ENCODE measurements at places on chromosomes 7 and 10.

DNA sequence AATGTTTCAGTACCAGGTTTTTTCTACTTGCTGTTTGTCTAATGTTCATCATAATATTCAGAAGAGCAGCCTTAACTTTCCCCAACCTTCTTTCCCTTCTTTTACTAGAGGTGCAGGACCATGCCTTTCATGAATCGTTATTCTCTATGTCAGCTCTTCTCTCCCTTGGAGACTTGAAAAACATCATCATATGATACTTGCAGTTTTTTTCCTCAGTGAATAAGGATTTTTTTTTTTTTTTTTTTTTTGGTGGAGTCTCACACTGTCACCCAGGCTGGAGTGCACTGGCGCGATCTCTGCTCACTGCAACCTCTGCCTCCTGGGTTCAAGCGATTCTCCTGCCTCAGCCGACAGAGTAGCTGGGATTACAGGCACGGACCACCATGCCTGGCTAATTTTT, 30.1 kb downstream of the SMNDC1 start:
- no peak for DNase-seq

- no peak for DNase-seq
Observed at GRCh38 chr10:58281092-58281752, 12.3 kb downstream of the CISD1 start.

DNA sequence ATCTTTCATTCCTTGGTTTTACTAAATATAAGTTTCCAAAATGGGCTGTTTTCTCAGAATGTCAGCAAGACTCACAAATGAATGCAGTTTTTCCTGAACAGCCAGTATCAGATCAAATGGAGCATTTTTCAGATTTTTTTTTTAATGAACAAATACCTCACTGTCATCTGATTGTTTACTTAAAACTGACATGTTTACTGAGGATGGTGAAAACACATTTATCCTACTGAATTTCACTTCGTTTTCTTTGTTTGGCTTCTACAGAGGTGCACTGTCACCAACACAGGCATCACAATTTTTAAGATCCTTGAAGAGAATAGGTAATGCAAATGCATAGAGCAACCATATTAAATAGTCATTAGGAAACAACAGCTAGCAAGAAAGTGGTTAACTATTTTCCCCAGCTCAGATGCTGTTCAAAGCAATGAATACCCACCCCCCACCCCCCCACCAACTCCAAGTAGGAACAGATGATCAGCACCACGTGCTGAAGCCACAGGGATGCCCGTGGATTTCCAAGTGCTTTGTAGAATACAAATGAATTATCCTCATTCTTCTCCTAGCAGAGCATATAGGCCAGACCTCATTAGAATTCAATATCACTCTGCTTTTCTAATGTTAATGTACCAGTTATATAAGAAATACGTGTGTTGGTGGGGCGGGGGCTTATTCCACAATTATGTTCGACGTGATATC, 205.9 kb downstream of the SKAP2 start:
- no peak for DNase-seq

DNA sequence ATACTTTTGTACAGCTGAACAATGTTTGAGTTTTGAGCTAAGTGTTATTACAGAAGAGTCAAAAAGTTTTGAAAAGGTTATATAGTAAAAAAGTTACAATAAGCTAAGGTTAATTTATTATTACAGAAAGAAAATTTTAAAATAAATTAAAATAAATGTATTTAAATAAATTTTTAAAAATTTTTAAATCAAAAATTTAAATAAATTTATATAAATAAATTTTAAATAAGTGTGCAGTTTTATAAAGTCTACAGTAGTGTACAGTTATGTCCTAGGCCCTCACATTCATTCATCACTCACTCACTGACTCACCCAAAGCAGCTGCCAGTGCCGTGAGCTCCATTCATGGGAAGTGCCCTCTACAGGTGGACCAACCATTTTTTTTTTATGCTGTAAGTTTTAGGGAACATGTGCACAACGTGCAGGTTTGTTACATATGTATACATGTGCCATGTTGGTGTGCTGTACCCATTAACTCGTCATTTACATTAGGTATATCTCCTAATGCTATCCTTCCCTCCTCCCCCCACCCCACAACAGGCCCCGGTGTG, 462.9 kb upstream of the ZMIZ1 start:
- no peak for DNase-seq

DNA sequence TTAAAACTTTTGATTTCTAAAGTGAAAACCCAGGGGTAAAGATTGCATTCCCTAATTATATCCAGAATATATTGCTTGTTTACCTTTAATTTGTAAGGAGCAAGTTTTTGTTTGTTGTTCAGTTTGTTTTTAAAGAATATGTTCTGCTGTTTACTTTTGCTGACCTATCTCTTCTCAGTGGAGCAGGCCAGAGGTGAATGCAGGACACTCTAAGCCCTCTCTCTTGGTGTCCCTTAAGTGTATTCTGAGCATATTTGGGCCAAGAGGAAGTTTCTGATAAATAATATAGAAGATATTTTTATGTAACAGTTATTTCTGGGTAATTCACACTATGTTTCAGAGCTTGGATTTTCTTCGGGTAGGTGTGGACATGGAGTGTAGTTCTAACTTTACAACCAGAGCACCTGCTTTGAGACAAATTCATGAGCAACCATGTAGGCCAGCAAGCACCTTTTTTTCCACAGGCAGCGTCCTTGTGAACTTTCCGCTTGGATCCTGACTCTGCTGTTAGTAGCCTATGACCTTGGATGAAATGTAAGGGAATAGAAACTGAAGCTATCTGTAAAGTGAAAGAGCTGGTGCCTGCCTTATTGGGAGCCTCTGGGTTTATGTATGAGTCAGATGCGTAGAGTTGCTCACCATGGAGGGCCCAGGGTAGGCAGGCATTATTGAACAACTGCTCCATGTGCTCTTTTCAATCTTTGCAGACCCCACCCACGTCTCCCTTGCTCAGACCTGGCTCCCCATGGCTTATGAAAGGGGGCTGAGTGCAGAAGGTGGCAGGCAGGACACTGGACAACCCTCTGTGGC, 16.1 kb downstream of the OGDH start:
- DNase-seq = no peak

DNA sequence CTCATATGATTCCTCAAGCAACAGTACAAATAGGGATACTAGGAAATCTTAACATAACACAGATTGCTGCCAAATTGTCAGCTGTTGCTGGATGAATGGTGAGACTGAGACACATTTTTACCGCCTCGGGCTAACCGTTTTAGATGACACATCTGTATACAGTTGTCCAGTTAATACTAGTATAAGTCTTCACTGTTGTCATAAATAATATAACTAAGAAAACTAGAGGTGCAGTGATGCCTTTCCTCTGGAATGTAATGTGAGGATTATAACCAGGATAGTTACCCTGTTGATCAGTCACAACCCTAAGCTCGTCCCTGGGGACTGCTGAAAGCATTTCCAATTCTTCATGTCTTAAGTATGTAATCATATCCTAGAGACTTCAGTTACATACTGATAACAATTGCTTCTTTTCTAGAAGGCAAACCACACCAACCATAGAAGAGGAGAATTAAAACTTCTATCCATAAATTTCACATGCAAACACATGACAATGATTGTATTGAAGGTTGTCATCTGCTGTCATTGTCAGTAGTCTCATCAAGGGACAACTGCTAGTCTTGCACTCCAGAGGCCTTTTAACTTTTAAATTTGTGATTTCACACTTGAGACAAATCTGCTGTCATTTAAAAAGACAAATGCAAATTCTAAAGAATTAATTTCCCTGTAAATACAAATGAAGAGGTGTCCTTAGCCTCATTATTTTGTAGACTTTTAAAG, 100.4 kb upstream of the SEMA3D start:
- no peak for DNase-seq

GRCh38 chr10:8283166-8283905, 228.8 kb downstream of the GATA3 start:
- no peak for DNase-seq

DNA sequence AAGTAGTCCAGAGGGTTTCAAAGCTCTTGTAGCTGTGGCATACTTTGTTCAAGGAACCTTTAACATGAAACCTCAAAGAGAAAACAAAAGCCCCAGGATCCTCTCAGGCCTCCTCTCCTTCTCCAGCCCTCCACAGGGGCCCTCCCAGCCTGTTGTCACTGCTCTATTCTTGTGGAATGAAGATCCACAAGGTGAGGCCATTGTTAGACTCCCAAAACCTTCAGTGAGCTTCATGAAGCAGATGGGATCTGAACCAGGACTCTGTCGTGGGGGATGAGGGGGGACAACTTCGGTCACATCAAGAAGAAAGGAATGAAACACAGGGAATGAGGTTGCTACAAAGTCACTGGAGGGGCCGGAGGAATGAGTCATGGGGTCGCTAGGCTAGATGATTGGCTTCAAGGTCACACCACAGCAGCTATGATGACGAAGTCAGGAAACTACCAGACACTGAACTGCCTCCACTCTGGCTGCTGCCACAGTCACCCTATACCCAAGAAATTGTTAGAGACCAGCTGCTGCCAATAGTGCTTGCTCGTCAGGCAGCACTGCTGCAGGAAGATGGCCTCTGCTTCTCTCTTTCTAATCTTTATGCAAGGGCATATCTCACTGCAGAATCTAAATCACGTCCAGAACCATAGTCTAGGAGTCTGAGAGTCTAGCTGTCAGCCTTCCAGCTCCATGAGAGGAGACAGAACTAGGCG, 208.8 kb downstream of the HIBADH start:
- DNase-seq = no peak

DNA sequence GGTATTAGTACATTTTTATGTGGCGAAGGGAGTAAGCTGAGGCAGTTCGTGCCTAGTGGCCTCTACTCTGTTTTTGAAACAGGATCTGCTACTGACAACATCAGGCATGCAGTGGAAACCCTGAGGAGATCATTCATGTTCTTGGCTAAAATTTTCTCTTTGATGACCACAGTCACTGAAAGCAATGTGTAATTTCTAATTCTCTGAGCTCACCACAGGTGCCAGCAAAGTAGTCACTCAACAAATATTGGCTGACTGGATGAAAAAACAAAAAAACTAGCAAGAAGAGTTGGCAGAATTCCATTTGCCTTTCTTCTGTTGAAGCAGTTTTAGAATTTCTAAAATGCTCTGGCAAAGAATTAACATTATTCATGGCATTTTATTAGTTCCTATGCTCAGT, 176.5 kb upstream of the KCTD7 start:
- DNase-seq = no peak

DNA sequence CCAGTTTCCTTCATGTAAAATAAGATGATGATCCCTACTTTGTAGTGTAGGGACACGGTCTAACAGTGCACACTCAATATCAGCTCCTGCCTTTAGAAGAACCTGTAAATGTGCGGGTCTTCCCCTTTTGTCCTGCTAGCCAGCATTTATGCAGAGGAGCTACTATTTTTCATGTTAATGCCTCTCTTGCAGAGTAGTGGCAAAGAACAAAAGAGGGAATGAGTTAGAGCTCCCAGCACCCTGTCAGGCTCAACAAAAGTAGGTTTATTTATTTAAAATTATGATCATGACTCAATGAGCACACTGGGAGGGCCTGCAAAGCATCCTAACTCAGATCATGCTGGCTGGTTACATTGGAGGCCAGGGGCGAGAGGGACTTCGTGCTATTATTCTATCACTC, 414.5 kb upstream of the COBL start:
- DNase-seq = no peak

GRCh38 chr7:2876031-2876731, 32.1 kb upstream of the GNA12 start:
- no peak for DNase-seq

DNA sequence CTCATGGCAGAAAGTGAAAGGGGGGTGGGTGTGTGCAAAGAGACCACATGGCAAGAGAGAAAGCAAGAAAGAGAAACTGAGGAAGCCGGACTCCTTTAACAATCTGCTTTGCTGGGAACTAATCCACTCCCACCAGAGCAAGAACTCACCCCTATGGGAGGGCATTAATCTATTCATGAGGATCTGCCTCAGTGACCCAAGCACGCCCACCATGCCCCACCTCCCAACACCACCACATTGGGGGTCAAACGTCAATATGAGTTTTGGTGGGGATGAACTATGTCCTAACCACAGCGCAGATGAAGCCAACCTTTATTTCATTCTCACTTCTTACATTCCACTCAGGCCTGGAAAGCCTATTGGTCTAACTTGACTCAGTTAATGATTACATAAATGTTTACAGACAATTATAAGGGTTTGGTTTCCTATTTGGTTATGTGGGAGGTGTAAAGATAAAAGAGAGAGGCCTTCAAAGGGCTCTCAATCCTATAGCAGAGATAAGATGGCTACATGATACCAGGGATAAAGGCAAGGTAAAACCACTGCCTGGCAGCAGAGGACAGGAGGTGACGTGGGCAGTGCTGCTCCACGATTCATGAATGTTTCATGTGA, 601.8 kb downstream of the PARD3 start:
- DNase-seq = no peak

DNA sequence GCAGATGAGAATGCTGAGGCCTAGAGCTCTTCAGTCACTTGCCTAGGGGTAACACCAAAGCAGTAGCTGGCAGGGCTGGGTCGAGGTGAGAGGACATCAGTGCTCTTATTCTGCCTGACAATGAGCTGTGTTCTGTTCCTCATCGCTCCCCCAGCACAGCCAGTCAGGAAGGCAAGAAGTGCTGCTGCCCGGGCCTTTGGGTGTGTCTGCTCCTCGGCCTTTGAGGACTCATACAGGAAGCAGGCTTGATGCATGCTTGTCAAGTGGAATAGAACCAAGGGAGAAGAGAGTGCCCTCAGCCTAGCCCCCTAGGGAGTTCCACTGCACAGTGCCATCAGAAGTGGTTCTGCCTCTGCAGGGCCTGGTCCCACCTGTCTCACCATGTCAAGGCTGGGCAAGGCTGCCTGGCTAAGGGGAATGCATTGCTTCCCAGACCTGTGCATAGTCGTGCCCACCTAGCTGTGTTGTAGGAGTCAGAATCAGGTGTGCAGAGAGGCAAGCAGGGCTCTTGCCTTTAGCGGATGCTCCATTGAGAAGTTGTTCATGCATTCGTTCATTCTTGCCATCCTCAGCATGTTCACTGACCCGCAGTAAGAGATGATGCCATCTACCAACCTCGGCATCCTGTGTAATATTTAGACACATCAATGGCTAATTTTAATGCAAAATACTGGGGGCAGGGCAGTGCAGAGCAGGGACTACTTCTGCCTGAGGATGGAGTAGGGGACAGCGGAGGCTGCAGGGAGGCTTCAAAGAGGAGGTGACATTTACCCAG, 156.6 kb downstream of the RPS24 start:
- no peak for DNase-seq

DNA sequence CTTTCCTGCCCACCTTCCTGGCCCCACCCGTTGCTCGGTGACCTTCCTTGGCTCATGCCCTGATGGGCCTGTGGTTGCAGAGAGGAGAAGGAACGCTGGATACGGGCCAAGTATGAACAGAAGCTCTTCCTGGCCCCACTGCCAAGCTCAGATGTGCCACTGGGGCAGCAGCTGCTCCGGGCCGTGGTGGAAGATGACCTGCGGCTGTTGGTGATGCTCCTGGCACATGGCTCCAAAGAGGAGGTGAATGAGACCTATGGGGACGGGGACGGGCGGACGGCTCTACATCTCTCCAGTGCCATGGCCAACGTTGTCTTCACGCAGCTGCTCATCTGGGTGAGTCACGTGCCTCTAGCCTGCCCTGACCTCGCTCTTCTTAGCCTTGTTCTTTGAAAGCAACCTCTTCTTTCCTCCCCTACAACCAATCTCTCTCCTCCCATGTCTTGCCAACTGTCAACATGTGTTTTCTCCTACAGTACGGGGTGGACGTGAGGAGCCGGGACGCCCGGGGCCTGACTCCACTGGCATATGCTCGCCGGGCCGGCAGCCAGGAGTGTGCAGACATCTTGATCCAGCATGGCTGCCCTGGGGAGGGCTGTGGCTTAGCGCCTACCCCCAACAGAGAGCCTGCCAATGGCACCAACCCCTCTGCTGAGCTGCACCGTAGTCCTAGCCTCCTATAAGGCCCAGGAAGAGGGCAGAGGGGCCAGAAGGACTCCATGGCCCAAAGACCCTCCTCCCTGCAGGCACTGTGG, 24.1 kb downstream of the GBX1 start:
- DNase-seq = no peak
